ENCODE measurements at places on chromosomes 7 and 10. TPM values are rescaled to one million over a fixed set of nuclear protein-coding genes. Genes with fewer than 3 reads are reported as not detected.

TEX47 gene
- polyA plus RNA-seq: not detected

- DNase-seq: no peak
Measured at GRCh38 chr10:129760003-129760315, 204.1 kb downstream of the EBF3 start.

DNA sequence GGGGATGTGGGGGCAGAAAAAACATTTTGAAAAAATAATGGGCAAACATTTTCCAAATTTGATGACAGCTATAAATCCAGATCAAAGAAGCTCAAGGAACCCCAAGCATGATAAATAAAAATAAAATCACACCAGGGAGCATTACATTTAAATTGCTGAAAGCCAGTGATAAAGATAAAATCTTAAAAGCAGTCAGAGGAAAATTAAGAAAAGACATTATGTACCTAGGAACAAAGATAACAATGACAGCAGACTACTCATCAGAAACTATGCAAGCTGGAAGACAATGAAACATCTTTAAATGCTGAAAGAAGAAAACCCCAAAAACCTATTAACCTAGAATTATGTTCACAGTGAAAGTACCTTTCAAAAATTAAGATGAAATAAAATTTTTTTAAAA is 23.3 kb downstream of the NEUROG3 start:
- no peak for DNase-seq

DNA sequence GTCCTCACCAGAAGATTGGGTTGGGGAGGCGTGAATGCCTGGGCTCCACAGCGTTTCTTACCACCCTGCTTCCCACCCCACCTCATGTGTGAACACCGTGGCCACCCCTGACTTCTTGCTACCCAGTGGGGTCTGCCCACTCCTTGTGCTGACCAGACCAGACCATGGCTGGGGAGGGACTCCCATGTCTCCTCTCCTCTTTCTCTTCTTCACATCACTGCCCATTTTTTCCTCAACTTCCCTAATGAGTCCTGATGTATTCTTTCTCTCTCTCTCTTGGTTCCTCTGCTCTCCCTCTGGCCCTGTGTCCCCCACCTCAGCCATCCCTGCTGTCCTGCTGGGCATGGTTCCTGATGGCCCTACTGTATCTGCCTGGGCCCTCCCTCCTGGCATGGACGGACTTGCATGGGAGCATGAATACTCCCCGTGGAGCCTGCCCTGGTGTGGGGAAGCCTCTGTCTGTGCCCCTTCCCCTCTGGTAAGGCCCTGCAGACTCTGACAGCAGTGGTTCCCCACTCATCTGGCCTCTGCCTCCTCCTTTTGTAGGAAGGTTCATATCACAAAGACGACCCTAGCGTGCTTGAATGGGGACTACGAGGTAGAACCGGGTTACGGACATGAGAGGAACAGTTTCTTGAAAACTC is 85.5 kb downstream of the ADCY1 start:
- DNase-seq: no peak

GRCh38 chr10:48574322-48574796 is 30.5 kb downstream of the ARHGAP22 start:
- DNase-seq: no peak

DNA sequence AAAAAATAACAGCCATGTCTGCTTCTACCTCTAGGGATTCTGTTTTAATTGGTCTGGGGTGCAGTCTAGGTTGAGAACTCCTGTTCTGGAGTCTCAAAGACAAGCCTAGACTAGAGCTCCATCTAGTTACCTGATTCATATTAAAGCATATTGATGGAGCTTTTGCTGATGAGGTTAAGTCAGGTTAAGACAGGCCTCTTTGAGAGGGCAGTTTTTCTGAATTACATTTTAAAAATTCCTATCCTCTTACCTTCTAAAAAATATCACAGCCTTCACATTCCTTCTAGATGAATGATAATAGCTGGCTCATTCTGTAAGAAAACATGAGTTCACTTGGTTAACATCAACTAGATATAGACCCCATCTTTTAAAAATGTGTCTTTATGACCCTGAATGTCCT is 28.9 kb downstream of the MGAM start:
- DNase-seq: no peak

All from forelimb muscle (tissue), 1 donor.